ENCODE measurements at places on chromosomes 4 and X.

DNA sequence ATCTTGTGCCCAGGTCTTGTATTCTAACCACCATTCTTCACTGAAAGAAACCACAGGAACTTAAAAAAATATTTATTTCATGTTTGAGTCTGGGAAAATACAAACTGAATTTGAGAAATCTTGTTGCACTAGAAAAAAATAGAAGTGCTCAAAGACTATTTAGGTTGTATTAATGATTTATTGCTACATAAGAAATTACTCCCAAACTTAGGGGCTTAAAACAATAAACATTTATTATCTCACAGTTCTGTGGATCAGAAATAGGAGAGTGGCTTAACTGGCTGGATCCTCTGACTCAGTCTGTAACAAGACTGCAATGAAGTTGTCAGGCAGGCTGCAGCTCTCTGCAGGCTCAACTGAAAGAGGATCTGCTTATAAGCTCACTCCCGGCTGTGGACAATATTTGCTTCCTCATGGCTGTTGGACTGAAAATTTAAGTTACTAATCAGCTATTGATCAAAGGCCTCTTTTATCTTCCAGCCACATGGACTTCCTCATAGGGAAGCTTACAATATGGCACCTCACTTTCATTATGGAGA, 295.4 kb upstream of the FAM241A start:
- DNase-seq = no peak

DNA sequence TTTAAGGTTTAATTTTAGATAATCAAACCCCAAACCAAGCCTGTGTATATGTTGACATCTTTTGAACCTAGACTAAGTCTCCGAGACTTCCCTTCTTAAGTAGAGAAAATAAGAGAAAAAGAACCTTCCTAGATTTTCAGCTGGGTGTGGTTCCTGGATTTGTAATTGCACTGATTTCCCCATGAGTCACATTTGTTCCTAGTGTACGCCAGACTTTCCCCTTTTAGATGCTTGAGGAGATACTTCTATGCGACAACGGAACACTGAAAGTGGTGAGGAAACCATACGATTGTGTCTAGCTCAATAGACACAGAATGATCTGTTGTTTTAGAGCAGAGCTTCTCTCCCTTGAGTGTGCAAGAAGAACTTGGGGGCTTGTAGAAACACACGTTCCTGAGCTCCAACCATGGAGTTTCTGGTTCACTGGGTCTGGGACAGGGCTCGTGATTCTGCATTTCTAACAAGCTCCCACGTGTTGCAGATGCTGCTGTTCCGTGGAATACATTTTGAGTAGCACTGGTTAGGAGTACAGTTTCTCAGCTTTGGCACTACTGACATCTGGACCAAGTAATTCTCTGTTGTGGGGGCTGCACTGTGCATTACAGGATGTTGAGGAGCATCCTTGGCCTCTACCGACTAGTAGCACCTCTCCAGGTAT, 87.1 kb downstream of the AMELX start:
- peak; percentile 68 for DNase-seq

DNA sequence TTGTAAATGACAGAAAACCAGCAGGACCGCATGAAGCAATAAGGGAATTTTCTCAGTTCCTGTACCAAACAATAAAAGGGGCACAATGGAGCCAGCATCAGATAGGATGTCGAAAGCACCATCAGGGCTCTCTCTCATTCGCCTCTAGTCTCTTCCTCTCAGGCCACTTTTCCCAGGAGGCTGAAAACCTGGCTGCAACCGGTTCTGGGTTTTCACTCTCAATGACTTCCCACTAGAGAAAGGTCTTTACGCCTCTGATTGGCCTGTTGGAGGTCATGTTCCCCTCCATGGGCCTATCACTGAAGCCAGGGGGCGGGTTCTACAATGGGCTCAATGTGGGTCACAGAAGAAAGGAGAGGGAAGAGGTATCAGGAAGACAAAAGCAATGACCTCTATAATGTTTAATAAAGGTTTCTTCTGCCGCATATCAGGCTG, 29.3 kb downstream of the ZNF827 start:
- DNase-seq = peak; percentile 16

DNA sequence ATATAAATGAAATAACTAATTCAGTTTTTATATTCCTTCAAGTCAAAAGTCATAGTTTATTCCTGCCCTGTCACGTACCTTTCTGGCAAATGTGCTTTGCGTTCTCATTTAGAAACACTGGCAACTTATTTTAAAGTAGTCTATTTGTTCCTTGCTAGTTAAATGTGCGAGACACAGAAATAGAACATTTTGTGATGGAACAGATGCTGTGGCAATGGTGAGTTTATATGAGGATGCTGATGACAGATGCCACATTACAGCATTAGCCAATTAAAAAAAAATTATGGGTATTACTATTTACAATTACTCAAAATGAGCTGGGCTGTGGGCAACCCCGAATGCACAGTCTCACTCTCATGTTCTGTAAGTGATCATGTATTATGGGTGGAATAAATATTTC, 26.1 kb upstream of the EPHA5 start:
- DNase-seq = no peak

- DNase-seq = no peak
Measured at GRCh38 chrX:10230222-10230621, 73.4 kb downstream of the CLCN4 start.

DNA sequence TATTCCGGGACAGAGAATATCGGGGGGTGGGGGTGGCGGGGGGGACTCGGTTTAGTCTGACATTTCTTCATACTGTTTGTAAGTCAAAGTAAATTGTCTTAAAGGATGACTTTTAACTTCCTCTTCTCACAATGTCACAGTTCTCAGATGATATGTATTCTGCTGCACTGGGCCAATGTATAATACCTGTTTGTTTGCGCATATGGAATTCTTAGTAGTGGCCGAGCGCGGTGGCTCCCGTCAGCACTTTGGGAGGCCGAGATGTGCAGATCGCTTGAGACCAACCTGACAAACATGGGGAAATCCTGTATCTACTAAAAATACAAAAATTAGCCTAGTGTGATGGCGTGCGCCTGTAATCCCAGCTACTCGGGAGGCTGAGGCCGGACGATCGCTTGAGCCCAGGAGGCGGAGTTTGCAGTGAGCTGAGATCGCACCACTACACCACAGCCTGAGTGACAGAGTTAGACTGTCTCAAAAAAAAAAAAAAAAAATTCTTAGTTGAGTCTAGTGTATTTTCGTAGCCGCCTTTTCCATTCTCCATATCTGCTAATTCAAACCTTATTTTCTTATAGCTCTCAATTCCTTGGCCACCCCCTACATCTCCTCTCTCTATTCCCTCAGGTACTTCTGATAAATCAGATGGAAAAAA, 851 bp downstream of the POLR2B start:
- DNase-seq = peak; percentile 11
